Aorta (tissue), 5 donors: ENCODE measurements at places on chromosomes 7 and 10. TPM values are rescaled to one million over a fixed set of nuclear protein-coding genes. Genes with fewer than 3 reads are reported as not detected.

HIBADH gene
- 32.5 TPM for polyA plus RNA-seq

STOX1 gene
- polyA plus RNA-seq, result not detected

SUN3 gene
- polyA plus RNA-seq, result not detected

SGCE gene
- 105 TPM for polyA plus RNA-seq

WIPF3 gene
- 3.4 TPM for polyA plus RNA-seq

MUC12 gene
- polyA plus RNA-seq, result 2.6 TPM

TMEM225B gene
- 1.3 TPM for polyA plus RNA-seq

LIPF gene
- polyA plus RNA-seq, result 2.8 TPM

OR2A7 gene
- polyA plus RNA-seq, result not detected

CH25H gene
- polyA plus RNA-seq, result 1.0 TPM

GRCh38 chr7:22146961-22147512 lies 201.3 kb upstream of the CDCA7L start:
- no peak for DNase-seq

DNA sequence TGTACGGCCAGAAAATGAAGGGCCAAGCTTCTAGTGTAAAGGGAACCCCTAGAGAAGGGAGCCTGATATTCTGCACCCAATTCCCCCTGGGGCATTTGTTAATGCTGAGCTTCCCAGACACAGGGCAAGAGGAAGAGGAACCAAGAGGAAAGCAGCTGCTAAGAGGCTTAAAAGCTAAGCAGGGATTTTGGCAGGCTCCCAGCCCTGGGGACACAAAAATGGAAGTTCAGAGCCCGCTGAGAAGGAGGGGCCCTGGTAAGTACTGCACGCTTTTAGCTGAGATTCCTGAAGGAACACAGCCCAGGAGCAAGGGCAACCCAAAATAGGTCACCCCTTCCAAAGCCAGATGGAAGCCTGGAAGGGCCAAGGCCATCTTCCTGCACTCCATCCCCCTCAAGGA lies 387.3 kb upstream of the MGMT start:
- DNase-seq, result peak; percentile 77

- DNase-seq, result no peak
Observed at GRCh38 chr7:102463841-102464576, 654 bp downstream of the ALKBH4 start.

DNA sequence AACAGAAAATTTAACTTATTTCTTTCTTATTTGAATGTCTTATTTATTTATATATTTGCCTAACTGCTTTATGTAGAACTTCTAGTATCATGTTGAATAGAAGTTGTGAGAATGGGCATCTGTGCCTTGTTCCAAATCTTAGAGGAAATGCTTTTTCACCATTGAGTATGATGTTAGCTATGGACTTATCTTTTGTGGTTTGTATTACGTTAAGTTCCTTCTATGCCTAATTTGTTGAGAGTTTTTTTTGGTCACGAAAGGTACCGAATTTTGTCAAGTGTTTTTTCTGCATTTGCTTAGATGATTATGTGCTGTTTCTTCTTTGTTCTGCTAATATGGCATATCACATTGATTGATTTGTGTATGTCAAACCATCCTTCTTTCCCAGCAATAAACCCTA lies 161.0 kb upstream of the TRIM24 start:
- DNase-seq, result no peak

- no peak for DNase-seq
Observed at GRCh38 chr10:18822156-18822555, 162.9 kb downstream of the ARL5B start.

GRCh38 chr10:108783897-108784296 lies 1139.4 kb downstream of the XPNPEP1 start:
- no peak for DNase-seq

GRCh38 chr10:113552014-113552413 lies 839 bp upstream of the HABP2 start:
- peak; percentile 64 for DNase-seq

- DNase-seq, result peak; percentile 71
Observed at GRCh38 chr7:151315038-151315655, 26.5 kb upstream of the NUB1 start.

DNA sequence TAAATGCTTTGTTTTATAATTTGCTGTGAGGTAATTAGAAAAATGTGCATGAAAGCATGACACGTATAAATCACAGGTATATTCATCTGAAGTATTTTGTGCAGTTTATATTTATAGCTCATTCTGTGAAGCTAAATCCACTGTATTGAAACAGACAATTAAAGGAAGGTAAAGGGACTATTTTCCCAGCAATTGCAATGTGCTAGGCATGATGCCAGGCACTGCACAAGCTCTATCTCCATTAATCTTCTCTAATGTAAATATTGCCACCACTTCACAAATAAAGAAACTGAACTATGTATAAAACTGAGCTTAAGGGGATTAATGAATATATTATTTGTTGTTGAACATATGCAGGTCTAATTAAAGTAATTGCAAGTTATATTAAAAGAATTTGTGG lies 1012.5 kb downstream of the NRG3 start:
- DNase-seq, result no peak

- no peak for DNase-seq
Observed at GRCh38 chr7:156655251-156655650, 14.7 kb downstream of the RNF32 start.

GRCh38 chr10:92913973-92914372 lies 65.7 kb downstream of the EXOC6 start:
- no peak for DNase-seq

- no peak for DNase-seq
Observed at GRCh38 chr7:23918286-23918685, 208.3 kb downstream of the STK31 start.

DNA sequence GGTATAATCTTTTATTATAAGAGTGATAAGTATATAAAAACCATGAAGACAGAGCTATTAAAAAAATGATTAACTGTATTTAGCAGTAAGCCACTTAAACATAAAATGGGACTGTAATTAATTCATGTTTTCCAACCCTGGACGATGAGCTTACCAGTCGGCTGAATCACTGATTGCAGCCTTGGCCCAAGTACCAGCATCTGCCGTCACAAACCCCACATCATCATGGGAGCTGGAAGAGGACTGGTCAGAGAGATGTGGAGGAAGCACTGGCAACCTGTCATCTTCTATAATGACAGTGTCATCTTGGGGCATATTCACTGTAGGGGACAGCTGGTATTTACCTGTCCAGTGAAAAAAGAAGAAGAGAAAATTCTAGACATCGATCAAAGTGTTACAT lies 473.6 kb downstream of the PARD3 start:
- peak; percentile 51 for DNase-seq

GRCh38 chr7:31100871-31101270 lies 48.8 kb downstream of the ADCYAP1R1 start:
- DNase-seq, result no peak

GRCh38 chr10:101065481-101066145 lies 3.8 kb downstream of the KAZALD1 start:
- no peak for DNase-seq

DNA sequence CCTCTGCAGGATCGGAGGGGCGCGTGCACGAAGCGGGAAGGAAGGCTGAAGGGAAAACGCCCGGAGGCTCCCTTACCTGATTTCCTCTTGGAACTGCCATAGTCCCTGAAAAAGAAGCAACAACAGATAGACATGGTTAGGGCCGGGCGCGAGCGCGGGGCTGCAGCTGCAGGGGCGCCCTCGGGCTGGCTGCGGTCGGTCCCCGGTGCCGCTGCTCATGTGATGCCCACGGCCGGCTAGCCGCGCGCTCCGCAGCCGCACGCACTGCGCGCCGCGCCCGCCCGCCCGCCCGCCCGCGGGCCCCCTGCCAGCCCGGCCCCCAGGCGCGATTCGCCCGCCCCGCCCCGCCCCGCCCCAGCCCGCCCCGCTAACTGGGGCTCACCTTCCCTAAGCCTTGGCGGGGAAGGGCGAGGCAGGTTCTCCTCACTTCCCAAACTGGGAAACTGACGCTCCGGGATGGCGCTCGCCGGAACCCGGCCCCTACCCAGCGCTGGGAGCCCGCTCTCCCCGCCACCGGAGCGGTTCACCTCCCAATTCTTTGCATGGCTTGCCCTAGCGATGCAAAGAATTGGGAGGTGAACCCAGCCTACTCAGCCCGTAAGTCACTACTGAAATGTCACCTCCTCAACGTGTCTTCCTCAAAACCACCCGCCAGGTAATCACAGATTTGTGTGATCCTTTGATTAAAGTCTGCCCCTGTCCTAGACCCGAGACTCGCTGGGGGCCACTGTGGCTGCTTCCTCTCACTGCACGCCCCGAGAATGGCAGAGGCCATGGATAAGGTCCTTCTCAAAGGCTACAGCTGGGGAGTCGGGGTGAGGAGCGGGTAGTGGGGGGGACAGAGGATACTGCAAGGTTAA lies 162.2 kb downstream of the SH3PXD2A start:
- DNase-seq, result no peak

DNA sequence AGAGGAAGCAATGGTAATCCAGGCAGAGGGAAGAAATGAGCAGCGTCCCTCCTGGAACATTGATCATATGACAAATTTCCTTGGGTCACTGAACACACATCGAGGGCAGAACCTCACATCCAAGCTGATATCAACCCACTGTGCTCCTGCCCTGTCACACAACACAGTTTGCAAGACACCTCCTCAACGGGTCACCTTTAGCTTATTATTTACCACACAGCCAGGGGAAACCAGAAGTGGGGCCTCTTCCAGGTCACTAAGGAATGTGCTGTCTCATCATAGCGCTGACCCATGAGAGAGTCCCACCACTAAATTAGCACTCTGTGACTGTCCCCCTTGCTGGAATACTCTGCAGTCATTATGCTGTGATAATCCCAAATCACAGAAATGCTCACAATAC lies 69.7 kb upstream of the PPP1R3C start:
- DNase-seq, result no peak

DNA sequence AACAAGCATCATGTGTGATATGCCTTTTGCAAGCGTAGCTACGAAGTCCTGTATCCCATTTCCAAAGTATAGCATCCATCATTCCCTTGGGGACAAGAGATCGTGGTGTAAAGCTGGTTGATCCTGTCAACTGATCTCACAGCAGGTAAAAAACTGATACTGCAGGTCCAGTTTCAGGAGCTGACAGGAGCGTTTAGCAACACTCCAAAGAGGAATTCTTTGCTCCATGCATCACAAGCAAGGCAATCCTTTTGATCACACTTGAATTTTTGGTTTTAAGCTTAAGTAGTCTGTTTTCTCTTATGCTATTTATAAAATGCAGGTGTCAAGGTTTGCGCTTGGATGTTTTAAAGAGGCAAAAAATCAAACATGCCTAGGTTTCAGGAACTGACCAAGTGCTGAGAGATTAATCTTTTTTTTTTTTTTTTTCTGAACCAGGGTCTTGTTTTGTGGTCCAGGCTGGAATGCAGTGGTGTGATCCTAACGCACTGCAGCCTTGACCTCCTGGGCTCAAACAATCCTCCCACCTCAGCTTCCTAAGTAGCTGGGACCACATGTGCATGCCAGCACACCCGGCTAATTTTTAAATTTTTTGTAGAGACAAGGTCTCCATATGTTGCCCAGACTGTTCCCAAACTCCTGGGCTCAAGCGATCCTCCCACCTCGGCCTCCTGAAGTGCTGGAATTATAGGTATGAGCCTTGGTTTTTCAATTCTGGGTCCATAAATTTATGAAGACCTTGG lies 1.8 kb upstream of the ZDHHC4 start:
- DNase-seq, result no peak
